Erythroblast (primary cell): ENCODE measurements at places on chromosomes 12 and 14.

DNA sequence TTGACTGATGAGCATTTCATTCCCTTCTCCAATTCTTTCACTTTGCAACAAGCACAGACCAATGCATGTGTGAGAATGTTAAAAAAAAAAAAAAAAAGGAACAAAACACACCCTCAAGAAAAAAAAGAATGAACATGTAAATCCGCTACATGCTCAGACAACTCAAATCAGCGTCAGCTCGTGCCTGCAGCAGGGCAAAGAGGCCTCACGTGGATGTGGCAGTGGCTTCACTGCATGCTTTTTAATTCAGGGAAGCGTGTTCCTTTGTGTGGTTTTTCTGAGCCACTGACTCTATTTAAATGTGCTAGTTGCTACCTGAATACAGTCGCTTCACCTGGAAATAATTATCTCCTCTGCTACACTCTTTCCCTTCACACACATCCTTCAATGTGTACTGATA is 55.1 kb downstream of the PPP1R36 start:
- no peak for DNase-seq

- DNase-seq = no peak
Measured at GRCh38 chr14:42428996-42429395, 822.3 kb downstream of the LRFN5 start.

- no peak for DNase-seq
Measured at GRCh38 chr12:81639196-81639595, 120.0 kb downstream of the PPFIA2 start.

DNA sequence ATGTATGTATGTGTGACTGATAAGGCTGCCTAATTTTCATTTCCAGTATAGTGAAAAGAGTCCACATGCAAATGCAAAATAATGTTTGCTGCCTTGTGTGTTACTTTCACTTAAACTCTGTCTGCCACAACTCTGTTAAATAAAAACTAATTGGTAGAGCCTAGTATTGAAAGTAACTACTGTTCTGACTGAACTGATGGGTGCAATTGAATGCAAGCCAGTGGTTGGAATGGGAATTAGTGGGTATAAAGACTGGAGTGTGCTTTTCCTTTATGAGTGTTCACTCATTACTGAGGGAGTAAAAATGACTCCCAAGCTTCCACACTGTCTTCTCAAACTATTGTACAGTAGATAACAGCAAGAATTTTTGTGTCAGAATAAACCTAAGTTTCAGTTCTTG is 571.0 kb downstream of the TMTC2 start:
- no peak for DNase-seq

GRCh38 chr12:95763809-95764253 is 26.7 kb downstream of the NTN4 start:
- peak; percentile 86 for DNase-seq

DNA sequence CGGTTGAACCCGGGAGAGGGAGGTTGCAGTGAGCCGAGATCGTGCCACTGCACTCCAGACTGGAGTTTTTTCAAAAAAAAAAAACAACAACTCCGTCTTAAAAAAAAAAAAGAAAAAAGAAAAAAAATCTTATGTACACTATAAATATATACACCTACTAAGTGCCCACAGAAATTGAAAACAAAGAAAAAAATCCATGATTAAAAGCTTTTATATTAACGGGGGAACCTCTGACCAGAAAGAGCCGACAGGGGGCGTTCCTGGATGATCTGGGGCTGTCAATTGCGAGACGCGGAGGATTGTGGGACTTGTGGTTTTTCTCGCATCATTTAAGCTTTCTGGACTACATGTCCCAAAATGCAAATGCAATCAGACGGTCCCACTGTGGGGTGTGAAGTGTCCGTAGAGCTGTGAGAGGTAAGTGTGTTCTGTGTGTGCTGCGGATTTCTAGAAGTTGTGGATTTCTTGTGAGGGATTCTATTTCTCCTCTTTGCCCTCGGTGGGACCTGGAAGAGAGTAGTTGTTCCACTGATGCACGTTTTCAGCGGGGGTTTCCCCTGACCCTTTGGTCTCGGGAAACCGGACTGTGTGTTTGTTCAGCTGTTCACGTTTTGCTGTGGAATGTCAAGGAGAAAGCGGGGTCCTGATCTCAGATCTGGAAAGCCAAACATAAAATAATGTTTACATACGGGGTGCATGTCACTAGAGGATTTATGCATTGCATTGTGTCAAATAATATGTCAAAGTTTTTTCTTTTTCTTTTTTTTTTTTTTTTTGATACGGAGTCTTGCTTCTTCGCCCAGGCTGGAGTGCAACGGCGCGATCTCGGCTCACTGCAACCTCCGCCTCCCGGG is at the start of gene SIRT4:
Gene SIRT4, plus strand, starts transcription at position 360 of the 854 bp plus-strand sequence. CDS start 1,241 bp downstream, outside the sequence.
- DNase-seq = peak; percentile 93

GRCh38 chr12:57836442-57837375 is 9.8 kb downstream of the CTDSP2 start:
- DNase-seq = peak; percentile 69

GRCh38 chr14:30221546-30221945 is 293.9 kb upstream of the PRKD1 start:
- no peak for DNase-seq

DNA sequence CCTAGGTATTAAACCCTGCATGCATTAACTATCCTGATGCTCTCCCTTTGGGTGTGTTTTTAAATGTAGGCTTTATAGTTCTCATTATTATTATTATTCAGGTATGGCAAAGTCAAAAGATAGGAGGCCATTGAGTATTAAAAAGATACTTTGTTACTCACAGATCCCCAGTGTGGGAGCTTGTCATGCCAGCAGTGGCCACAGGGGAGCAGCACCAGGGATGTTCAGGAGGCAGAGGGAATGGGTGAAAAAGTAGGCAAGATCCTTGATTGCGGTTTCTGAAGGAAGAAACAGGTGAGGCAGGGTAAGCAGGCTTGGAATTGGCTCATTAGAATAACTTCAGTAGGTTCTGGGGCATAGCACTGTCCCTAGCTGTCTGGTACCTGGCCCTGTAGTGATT is 382.2 kb downstream of the MED13L start:
- no peak for DNase-seq

- no peak for DNase-seq
Measured at GRCh38 chr12:120846721-120847120, 57.4 kb downstream of the SPPL3 start.

DNA sequence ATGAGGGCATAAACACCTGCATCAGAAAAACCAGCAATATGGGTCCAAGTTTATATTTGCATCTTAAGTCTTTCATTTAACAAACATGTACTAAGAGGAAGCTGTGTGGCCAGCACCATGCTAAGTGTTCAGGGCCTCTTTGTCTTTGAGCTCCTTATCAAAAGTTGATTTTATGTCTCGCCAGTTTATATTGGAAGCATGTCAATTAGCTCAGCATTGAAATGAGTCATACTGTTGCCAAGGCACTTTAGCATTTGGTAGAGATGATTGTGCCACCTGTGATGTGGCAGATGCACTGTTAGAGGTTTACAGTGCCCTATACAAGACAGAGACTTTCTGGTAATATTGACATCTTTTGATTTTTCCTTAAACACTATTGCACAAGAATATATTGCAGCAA is 68.5 kb downstream of the BHLHE41 start:
- DNase-seq = no peak

GRCh38 chr12:112868459-112869041 is 38.2 kb upstream of the OAS1 start:
- DNase-seq = no peak

DNA sequence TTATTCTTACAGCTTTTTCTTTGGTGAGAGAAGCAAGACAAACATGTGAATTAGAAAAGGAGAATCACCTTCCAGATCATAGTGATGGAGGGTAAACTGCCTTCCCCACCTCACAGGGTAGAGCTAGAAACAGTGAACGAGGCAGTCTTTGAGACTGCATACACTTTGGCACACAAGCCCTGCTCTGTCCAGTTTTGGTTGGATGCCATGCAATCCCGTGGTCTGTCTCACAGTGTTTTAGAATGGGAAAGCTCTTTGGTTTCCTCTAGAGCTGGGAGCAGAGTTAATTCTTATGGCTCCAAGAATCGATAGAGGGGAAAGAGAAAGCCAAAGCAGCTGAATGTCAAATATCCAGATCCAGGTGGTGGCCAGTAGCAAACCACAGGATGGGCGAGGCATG is 21.9 kb downstream of the TDP1 start:
- no peak for DNase-seq

DNA sequence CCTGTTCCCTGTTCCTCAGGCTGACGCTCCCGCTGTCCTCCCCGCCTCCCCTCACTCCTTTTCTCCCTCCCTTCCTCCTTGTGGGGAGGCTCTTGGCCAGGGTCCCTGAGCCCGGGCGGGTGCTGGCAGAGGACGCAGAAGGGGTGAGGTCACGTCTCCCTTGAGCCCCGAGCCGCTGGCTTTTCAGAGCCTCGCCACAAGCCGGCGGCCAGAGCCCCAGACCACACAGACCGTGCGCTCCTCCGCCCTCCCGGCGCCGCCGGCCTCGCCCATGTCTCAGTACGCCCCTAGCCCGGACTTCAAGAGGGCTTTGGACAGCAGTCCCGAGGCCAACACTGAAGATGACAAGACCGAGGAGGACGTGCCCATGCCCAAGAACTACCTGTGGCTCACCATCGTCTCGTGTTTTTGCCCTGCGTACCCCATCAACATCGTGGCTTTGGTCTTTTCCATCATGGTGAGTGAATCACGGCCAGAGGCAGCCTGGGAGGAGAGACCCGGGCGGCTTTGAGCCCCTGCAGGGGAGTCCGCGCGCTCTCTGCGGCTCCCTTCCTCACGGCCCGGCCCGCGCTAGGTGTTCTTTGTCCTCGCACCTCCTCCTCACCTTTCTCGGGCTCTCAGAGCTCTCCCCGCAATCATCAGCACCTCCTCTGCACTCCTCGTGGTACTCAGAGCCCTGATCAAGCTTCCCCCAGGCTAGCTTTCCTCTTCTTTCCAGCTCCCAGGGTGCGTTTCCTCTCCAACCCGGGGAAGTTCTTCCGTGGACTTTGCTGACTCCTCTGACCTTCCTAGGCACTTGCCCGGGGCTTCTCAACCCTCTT is at the start of gene TMEM233:
Gene TMEM233, plus strand, starts transcription at position 197 of the 821 bp plus-strand sequence. Its CDS starts 75 bp downstream, at position 272.
- peak; percentile 94 for DNase-seq

GRCh38 chr12:55037351-55037987 is 17.7 kb downstream of the NEUROD4 start:
- no peak for DNase-seq

GRCh38 chr12:20369305-20370013 is 1.1 kb downstream of the PDE3A start:
- DNase-seq = peak; percentile 81

- no peak for DNase-seq
Measured at GRCh38 chr14:53953002-53953827, 3.4 kb downstream of the BMP4 start.

- DNase-seq = no peak
Measured at GRCh38 chr14:80167793-80168448, 43.4 kb downstream of the DIO2 start.

DNA sequence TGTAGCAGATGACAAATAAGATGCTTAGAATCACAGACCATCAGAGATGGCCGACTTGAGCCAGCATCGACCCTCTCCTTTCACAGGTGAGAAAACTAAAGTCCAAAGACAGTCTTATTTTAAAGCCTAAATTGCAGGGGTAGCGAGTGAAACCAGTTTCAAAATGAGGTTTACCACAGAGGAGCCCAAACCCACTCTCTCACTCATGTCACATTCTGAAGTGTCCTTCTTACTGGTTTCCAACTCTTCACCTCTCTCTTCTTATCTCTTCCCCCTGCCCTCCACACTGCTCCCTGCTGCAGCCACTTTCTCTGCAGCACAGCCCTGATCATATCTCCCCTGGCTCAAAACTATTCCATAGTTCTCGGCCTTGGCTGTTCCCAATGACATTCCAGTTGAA is 57.0 kb upstream of the NID2 start:
- DNase-seq = no peak

- no peak for DNase-seq
Measured at GRCh38 chr14:61109288-61109687, 128.2 kb downstream of the SLC38A6 start.

GRCh38 chr12:100458191-100458590 is 15.5 kb upstream of the NR1H4 start:
- no peak for DNase-seq

GRCh38 chr12:5076761-5077160 is 33.1 kb downstream of the KCNA5 start:
- DNase-seq = no peak

DNA sequence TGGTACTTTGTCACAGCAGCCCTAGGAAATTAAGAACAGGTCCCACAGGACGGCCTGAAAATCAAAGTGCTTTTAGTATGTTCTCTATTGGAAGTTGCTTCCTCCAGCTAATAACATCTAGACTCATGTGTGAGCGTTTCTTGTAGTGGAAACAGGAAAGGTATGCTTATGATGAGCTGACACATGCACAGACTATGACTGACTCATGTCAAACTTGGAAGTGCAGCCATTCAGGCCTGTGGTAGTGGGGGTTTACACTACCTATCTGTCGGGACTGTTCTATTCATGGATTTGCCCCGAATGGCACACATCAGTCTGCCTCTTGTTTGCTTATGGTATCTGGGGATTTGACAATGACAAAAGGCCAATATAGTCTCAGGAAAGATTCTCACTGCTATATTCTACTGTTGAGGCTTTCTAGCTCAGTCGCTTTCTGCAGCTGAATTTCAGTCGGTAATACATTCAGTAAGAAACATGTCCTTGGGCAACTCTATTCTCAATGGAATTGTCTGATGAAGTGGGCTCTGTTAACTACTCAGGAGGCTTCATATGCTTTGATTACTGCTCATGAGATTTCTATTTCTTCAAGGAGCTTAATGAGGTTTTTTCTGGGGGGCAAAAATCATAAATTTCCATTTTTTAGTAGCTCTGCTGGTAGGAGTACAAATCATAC is 270.3 kb upstream of the DAAM1 start:
- DNase-seq = no peak

- DNase-seq = no peak
Measured at GRCh38 chr14:105495101-105495989, 4.3 kb downstream of the TEDC1 start.

DNA sequence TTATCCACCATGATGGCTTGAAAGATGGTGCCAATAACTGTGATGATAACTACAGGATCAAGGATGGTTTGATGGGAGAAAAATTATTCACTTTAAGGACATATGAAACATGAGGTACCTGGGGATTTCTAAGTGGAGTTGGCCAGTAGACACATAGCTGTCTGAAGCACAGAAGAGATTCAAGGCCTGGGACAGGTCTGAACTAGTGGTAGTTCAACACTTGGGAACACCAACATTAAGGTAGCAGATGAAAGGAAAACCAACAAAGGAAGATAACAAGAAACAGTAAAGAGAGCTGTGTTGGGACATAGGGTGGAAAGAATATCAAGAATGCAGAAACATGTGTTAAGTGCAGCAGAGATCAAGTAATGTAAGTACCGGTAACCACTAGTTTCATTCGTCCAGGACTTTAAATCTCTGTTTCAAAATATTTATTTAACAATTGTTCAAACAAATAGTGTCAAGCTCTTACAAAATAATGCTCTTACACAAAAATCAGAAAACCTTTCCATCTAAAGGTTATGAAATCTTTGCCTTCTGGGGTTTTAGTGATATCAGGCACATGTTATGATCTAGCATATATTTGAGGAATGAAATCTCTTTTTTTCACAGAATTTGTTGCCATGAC is 104.7 kb downstream of the ST8SIA1 start:
- DNase-seq = no peak

GRCh38 chr14:91115986-91116770 is 2.3 kb downstream of the DGLUCY start:
- peak; percentile 12 for DNase-seq

- DNase-seq = no peak
Measured at GRCh38 chr14:67806246-67806645, 10.1 kb downstream of the ZFYVE26 start.
